ENCODE measurements at places on chromosomes 5 and 9.

DNA sequence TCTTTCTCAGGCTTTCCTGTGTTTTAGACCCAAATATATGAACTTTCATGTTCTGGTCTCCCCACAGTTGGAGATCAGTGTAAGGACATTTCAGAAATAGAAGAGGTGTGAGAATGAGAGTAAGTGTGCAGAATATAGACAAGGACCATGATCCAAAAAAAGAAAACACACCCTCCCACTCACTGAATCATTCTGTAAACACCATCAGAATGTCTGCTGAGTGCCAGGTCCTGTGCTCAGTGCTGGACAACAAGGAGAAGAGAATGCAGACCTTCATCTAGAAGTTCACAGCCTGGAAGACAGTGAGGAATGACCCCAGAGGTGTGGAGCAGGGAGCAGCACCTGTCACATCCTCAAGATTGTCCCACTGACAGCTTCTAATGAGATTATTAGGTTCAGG lies 19.1 kb upstream of the SH3RF2 start:
- DNase-seq: no peak

DNA sequence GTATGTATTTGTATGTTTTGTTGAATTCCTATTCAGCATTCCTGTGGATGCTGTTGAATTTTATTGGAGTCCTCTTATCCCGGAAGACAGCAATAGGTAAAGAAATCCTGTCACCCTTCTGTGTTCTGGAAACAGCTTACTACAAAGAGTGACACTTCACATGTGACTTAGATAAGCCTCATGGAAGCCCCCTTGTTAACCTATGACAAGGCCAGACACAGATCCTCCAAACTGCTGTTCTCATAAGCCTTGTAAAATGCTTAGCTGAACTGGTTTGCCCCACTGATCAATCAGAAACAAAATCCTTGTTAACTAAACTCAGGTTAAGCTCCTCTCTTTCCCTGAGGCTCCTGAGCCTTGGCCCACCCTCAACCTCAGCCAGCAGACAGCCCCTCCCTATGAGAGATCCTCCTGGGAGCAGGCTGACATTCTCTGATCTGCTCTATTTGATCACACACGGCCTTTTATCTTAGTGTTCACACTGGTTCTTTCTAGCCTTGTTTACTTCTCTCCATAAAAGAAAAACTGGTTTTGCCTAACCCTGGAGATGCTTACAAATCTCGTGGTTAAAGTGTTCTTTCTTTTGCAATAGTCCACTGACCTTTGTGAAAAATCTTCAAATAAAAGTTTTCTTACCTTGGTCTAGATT lies 29.4 kb upstream of the ATP6V1G1 start:
- no peak for DNase-seq

DNA sequence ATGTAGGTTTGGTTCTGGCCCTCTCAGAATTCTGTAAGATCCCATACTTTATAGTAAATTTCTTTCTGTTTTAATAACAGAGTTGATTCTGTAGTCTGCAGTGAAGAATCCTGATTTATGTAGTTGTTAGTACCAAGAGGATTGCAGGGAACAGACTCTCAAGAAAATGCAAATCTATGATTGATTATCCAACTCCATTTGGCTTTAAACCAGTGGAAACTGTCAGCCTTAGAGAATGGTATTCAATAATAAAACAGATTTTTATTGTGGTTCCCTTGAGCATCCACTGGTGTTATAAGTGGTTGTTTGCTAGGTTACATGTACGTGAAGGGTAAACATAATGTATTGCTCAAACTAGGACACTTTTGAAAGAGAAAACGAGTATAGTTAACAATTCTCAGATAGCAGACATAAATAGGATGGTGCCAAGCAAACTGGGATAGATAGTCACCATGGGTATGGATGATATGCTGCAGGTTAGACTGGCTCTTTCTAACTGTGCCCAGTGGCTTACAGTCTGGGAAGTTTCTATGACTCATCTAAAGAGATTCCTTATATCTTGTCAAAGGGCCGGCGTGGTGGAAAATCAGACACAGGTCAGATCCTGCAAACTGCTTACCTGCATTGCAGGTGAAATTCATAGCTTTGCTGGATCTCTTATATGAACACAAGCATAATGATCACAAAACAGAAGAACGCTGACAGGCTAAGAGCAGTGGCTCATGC lies 41.7 kb upstream of the RPS23 start:
- no peak for DNase-seq

DNA sequence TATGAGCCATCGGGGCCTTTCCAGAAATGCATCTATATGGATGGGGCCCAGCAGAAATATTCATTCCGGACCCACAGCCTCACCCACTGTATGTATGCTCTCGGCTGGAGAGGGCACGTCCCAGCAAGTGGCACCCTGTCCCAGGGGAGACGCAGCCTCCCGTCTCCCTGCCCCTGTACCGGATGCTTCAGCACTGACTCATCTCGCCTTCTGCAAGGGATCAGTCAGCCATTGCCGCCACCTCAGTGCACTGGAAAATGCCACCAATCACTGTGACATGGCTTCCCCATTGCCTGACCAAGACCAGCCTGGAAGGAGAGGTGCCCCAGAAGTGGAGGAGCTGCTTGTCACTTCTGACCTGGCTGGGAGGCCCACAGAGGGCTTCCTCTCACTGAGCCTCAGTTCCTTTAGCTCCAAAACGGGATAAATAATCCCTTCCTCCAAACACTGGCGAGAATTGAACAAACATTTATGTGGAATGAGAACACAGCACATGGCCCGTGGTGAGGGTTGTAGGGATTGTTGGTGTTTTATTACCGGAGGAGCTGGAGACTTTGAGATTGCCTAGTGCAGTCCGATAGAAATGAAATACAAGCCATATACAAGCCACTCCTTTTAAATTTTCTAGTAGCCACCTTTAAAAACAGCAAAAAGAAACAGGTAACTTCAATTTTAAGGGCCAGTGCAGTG lies 43.9 kb upstream of the ORM1 start:
- DNase-seq: no peak

- no peak for DNase-seq
Observed at GRCh38 chr5:147576646-147577535, 67.0 kb upstream of the DPYSL3 start.

- no peak for DNase-seq
Observed at GRCh38 chr9:89720696-89721175, 115.9 kb downstream of the GADD45G start.

- no peak for DNase-seq
Observed at GRCh38 chr5:60196385-60197113, 303.0 kb upstream of the PDE4D start.

DNA sequence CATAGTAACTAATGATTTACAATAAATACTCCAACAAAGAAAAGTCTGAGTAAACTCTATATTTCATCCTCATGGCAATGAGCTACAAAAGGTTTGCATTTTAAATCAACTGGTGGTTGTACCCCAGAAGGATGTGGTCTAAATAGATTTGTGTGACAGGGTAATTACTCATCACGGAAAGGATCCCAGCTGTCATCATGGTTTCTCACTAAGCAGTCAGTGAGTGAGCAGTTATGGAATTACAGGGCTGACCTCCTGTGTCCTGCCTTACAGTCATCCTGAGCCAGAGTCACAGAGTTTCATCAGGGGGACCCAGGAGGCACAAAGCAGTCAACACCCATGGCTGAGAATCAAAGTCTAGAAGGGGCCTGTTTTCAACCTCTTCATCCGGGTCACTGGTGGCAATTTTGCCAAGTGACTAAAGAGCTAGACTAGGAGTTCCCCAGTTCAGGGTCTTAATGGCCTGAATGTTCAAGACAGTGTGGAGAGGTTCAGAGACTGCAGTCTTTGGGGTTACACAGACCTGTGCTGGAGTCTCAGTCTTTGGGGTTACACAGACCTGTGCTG lies 210.7 kb upstream of the SLC24A2 start:
- no peak for DNase-seq

- no peak for DNase-seq
Observed at GRCh38 chr9:73152953-73153352, 1.3 kb downstream of the ANXA1 start.

DNA sequence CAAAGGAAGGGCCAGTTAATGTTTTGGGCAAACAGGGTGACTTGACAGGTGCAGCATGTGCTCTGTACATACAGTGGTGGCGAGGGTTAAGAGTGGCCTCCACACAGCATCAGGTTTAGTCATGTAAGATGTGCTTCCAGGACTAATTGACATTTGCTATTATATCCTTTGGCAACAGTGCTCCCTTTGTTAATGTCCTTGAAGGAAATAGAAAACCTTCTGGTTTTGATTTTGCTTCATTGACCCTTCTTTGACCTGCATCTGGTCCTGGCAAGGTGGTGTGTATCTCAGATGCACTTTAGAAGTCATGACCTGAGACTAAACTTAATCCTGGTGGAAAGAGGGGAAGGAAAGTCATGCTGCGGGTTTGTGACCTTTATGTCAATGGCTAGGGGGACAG lies 440.0 kb downstream of the ENC1 start:
- DNase-seq: no peak

- no peak for DNase-seq
Observed at GRCh38 chr5:68652534-68652965, 437.0 kb downstream of the PIK3R1 start.

GRCh38 chr5:31720004-31720403 lies 81.1 kb downstream of the PDZD2 start:
- DNase-seq: no peak

- no peak for DNase-seq
Observed at GRCh38 chr5:99553211-99553810, 624.5 kb upstream of the CHD1 start.

DNA sequence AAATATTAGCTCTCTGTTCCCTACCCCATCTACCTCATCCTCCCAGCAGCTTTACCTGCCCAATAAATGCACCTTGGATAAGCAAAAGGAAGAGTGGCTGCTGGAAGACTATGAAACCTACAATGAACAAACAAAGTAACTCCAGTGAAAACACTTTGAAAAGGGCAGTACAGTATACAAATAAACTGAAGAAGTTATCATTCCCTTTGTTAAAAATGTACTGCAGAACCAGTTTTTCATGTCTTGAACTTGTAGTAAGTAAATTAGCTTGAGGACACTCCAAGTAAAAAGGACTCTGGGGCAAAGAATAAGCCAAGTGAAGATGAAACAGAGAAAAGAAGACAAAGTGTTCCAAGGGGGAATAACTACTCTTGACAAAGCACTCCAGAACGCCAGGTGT lies 457.1 kb downstream of the DTWD2 start:
- no peak for DNase-seq

DNA sequence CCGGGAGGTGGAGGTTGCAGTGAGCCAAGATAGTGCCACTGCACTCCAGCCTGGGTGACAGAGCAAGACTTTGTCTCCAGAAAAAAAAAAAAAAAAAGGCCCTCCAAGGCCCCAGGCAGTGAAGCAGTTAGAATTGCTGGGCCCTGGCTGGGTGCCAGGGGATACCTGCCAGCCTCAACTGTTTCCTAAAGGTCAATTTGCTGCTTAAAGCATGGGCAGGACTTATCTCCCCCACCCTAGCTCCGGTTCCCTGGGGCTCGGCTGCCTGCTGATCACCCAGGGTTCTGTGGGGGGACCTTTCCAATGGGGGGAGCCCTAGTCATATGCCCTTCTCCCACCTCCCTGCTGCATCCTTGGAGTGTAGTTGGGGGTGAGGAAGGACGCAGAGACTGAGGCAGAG lies 25.7 kb downstream of the NCS1 start:
- no peak for DNase-seq

- DNase-seq: no peak
Observed at GRCh38 chr5:174311121-174311520, 265.6 kb downstream of the NSG2 start.
